ENCODE measurements at places on chromosomes 5 and 9. TPM values are rescaled to one million over a fixed set of nuclear protein-coding genes. Genes with fewer than 3 reads are reported as not detected.

DNA sequence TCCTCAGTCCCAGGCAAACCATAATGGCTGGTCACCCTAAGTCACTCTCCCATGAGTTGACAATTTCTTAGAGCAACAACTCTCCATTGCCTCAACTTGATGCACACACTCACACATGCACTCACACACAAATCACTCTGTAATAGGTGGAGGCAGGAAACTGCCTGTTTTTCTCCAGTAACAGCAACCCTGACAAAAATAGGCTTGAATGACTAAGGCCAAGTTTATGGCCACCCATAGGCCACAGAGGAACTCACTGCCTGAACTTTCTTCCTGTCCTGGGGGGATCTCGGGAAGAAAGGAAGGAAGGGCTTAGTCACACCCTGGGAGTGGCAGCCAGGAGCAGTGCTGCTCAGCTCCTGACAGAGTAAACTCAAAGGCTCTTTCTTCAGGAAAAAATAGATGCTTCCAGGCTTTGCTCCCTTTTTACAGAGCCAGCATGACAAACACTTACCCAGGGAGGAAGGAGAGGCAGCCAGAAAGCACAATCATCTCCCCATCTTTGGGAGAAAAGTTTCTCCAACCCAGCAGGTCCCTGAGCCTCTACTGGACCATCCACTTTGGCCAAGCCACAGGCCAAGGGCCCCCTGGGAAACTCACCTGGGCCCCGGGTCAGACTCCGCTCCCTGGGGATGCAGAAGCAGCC lies 368 bp downstream of the SH3TC2 start:
- H3K36me3 ChIP-seq, result no peaks in the 10 kb centered on the region
- H3K4me1 ChIP-seq, result no peaks in the 10 kb centered on the region
- no peak for DNase-seq

Gene GRHPR
- total RNA-seq, result 64.6 TPM

Gene LCN10
- total RNA-seq, result 2.6 TPM

Gene ETF1
- total RNA-seq, result 161 TPM

GRCh38 chr9:90925581-90926257 lies 124.1 kb downstream of the SYK start:
- H3K27ac ChIP-seq, result no peak overlapping the region
- no peaks in the 10 kb centered on the region for H3K4me1 ChIP-seq
- DNase-seq, result no peak
- no peak overlapping the region for H3K4me3 ChIP-seq

DNA sequence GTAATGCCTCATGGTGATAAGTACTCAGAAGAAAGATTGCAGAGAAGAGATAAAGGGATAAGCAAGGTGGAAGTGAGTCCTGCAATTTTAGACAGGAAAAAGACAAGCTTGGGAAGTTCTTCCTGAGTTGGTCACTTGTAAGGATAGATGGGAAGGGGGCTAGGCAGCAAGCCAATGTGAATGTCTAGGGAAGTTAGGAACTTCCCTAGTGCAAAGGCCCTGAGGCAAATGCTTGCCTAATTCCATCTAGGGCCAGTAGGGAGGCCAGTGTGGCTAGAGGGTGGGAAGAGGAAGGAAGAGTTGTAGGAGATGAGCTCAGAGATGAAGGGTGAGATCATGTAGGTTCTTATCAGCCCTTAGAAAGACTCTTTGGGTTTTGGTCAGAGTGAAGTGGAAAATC lies 206.6 kb downstream of the MAT2B start:
- no peak overlapping the region for H3K27ac ChIP-seq
- H3K27me3 ChIP-seq, result no peaks in the 10 kb centered on the region
- H3K36me3 ChIP-seq, result no peaks in the 10 kb centered on the region
- no peak for DNase-seq
- no peaks in the 10 kb centered on the region for H3K4me1 ChIP-seq
- no peak overlapping the region for H3K4me3 ChIP-seq

Gene SPATA31D4
- not detected for total RNA-seq

Data from activated CD8-positive, alpha-beta T cell treated with anti-CD3 and anti-CD28 coated beads for 36 hours (primary cell).